ENCODE measurements at places on chromosomes 11 and 22.
A peak's percentile ranks its signal among the peaks of the same experiment; 100 is the strongest.

DNA sequence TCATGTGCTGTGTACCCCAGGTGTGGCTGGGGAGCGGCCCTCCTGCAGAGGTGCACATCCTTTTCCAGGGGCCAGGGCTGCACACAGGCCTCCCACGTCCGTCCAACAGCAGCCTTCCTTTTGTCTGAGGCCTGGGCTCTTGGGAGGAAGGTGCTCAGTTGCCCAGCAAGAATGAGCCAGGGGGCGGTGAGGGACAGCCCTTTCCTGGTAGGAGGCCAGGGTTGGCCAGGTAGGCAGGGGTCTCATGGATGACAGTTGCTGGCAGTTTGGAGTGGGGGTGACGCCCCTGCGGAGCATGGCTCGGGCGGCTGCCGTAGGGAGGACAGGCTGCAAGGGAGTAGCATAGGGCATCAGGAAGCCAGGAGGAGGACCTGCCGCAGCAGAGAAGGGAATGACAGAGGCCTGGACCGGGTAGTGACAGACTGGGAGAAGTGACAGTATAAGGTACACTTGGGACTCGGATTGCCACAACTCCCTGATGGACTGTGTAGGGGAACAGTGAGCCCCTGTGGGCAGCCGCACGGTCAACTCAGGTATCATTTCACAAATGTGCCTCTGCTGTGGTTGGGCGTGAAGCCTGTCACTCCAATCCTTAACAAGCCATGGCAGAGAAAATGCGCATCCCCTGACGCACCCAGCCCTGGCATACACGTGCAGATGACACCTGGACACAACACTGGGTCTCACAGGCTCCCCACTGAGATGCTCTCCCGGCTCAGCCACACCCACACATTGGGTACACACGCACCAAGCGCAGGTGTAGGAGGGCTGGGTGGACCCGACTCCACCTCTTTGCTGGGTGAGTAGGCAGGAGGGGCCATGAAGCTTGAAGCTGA, 79.7 kb downstream of the DGCR2 start:
- no peaks in the 10 kb centered on the region for H3K27me3 ChIP-seq
- no peak for DNase-seq
- no peak overlapping the region for H3K27ac ChIP-seq
- no peaks in the 10 kb centered on the region for H3K4me1 ChIP-seq

DNA sequence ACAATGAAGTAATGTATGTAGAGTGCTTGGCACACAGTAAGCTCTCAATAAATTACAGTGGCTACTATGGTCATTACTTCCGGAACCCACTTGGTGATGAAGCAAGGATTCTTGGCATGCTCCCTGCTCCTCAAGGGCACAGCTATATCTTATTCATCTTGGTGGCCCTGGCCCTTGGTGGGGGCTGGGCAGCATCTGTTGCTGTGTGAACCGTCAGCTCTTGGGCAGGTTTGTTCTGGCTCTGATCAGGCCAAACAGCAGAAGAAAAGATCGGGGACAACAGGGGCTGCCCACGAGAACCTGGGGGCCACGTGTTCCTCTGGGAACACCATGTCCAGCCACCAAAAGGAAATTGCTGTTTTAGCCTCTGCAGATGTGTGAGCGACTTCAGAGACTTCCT, 136.9 kb upstream of the SYT13 start:
- no peak for DNase-seq
- no peaks in the 10 kb centered on the region for H3K36me3 ChIP-seq
- H3K4me3 ChIP-seq = no peak overlapping the region
- H3K27me3 ChIP-seq = peaks cover 7% of the 10 kb centered on the region
- no peak overlapping the region for H3K27ac ChIP-seq

- peak overlapping the region; percentile 88 for H3K27ac ChIP-seq
- H3K27me3 ChIP-seq = peaks cover 5% of the 10 kb centered on the region
- DNase-seq = no peak
- H3K4me1 ChIP-seq = peaks cover 36% of the 10 kb centered on the region
- H3K4me3 ChIP-seq = peak overlapping the region; percentile 94
- H3K36me3 ChIP-seq = peaks cover 9% of the 10 kb centered on the region
These were observed 741 bp downstream of the PHRF1 start for GRCh38 chr11:576811-577610.

GRCh38 chr22:50008151-50009040, 4.2 kb downstream of the IL17REL start:
- no peak overlapping the region for H3K4me3 ChIP-seq
- no peak for DNase-seq
- H3K27ac ChIP-seq = no peak overlapping the region
- H3K36me3 ChIP-seq = no peaks in the 10 kb centered on the region
- peaks cover 12% of the 10 kb centered on the region for H3K27me3 ChIP-seq
- H3K4me1 ChIP-seq = peaks cover 2% of the 10 kb centered on the region

- no peaks in the 10 kb centered on the region for H3K4me1 ChIP-seq
- H3K4me3 ChIP-seq = no peak overlapping the region
- H3K27me3 ChIP-seq = no peaks in the 10 kb centered on the region
- DNase-seq = no peak
- H3K36me3 ChIP-seq = no peaks in the 10 kb centered on the region
- H3K27ac ChIP-seq = no peak overlapping the region
These were observed 1569.8 kb upstream of the TENM4 start for GRCh38 chr11:81010631-81011030.

DNA sequence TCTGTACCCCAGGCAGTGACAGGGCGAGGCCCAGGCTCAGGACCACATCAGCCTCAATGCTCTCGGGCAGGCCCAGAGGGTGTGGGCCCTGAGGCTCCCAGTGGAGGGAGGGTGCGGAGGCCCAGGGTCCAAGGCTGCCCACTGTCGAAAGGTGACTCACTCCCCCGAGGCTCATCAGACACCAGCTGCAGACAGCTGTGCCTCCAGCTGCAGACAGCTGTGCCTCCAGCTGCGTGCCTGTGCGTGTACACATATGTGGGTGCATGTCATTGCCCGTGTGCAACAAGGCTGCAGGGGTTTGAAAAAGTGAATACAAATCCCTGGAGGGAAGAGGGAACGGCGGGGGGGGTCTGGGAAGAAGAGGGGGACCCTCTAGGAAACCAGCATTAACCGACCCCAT, 134.3 kb downstream of the BRD1 start:
- H3K4me1 ChIP-seq = no peaks in the 10 kb centered on the region
- no peak for DNase-seq
- H3K36me3 ChIP-seq = no peaks in the 10 kb centered on the region

DNA sequence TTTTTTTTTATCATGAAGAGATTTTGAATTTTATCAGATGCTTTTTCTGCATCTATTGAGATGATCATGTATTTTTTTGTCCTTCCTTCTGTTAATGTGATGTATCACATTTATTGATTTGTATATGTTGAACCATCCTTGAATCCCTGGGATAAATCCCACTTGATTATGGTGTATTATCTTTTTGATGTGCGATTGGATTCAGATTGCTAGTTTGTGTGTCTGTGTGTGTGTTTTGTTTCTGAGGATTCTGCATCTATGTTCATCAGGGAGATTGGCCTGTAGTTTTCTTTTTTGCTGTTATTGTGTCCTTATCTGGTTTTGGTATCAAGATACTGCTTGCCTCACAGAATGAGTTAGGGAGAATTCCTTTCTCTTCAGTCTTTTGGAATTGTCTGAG, 52.6 kb downstream of the KCNQ1OT1 start:
- H3K36me3 ChIP-seq = no peaks in the 10 kb centered on the region
- H3K27me3 ChIP-seq = no peaks in the 10 kb centered on the region
- no peaks in the 10 kb centered on the region for H3K4me1 ChIP-seq
- no peak overlapping the region for H3K27ac ChIP-seq

DNA sequence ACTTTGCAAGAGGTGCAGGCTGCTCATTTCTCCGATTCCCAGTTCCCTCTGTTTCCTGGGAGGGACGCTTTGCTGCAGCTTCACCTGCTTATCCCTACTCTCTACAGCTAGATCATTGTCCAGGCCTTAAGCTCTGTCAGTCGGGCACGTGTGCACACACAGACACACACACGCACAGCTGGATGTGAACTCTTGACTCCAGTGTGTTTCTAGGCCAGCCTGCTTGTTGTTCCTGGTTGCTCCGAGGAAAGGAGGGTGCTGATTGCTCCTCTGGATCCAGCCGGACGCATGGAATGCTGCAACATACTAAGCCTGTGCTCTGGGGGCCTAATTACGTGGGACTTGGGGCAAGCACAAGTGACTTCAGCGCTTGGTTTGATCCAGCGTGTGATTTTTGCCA, 19.7 kb downstream of the ZNRF3 start:
- DNase-seq = no peak
- no peak overlapping the region for H3K4me3 ChIP-seq
- peaks cover 16% of the 10 kb centered on the region for H3K4me1 ChIP-seq
- H3K27me3 ChIP-seq = peaks cover 55% of the 10 kb centered on the region

DNA sequence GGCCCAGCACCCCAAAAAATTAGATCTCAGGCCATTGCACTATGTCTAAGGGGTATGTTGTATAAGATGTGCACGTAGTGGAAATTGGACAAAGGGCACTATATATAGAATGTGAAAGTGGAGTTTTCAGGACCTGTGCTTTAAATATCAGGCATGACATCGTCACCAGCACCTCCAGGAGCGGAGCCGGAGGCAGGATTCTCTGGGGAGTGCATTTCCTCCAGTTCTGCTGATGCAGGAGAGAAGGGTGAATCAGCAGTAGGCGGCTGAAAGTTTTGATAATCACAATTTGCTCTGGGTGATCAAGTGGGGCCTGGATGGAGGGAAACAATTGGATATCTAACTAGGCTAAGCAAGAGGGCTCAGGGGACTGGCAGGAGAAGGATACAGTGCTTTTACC, 69.1 kb upstream of the NTM start:
- peaks cover 4% of the 10 kb centered on the region for H3K27me3 ChIP-seq
- no peak for DNase-seq
- H3K4me3 ChIP-seq = no peak overlapping the region
- H3K4me1 ChIP-seq = no peaks in the 10 kb centered on the region
- no peak overlapping the region for H3K27ac ChIP-seq

DNA sequence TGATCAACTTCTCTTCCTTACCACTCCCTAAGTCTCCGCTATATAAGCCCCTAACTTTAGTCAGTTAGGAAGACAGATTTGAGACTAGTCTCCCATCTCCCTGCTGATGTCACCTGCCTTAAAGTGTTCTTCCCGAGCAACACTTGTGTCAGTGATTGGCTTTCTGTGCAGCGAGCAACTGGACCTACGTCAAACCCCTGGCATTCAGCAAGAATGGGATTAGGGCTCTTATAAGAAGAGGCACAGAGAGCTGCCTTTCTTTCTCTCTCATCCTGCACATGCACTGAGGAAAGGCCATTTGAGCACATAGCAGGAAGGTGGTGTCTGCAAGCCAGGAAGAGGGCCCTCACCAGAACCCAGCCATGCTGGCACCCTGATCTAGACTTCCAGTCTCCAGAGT, 116.6 kb upstream of the THY1 start:
- no peak for DNase-seq
- H3K27me3 ChIP-seq = no peaks in the 10 kb centered on the region
- H3K4me3 ChIP-seq = no peak overlapping the region
- H3K36me3 ChIP-seq = no peaks in the 10 kb centered on the region

- peaks cover 16% of the 10 kb centered on the region for H3K27me3 ChIP-seq
- no peaks in the 10 kb centered on the region for H3K36me3 ChIP-seq
- no peak overlapping the region for H3K4me3 ChIP-seq
- H3K27ac ChIP-seq = no peak overlapping the region
These were observed 85.9 kb downstream of the SBF2 start for GRCh38 chr11:10208131-10208575.

Measured in T-helper 2 cell treated with Interferon-gamma antibody and Interleukin-4, amounts not matched to agents 5 μg/mL and 100 μg/mL, for 36 hours (primary cell).